Osteoblast (primary cell): ENCODE measurements at places on chromosomes 2 and 18.

- no peak overlapping the region for H3K27ac ChIP-seq
- no peaks in the 10 kb centered on the region for H3K36me3 ChIP-seq
- no peak for DNase-seq
- peaks cover 10% of the 10 kb centered on the region for H3K27me3 ChIP-seq
These were observed 19.0 kb downstream of the TBC1D8 start for GRCh38 chr2:101132202-101132601.

DNA sequence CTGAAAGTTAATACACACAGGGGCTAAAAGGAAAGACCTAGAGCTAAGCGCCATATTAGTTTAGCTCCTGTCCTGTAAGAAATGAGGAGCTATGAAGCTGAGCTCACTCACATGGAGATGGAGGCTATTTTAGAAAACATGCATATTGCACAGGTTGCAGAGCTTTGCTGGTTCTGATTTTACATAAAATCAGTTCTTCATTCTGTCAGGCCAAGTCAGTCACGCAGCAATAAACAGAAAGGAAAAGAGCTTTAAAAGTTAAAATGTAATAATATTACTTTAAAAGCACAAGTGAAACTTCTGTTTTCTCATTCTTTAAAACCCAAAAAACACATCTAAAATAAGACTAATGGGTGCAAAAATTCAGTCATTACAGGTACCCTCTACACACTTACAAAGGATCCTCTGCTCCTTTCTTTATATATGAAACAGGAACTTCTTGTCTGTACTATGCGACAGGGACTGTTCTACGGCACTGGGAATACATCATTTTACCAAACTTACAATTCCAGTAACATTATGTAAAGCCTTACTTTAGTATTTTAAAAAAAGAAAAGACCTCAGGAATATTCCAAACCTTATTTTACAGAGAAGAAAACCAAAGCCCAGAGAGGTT lies 113.8 kb downstream of the THADA start:
- peaks cover 14% of the 10 kb centered on the region for H3K4me1 ChIP-seq
- no peak overlapping the region for H3K4me3 ChIP-seq
- peaks cover 5% of the 10 kb centered on the region for H3K36me3 ChIP-seq
- no peaks in the 10 kb centered on the region for H3K27me3 ChIP-seq

DNA sequence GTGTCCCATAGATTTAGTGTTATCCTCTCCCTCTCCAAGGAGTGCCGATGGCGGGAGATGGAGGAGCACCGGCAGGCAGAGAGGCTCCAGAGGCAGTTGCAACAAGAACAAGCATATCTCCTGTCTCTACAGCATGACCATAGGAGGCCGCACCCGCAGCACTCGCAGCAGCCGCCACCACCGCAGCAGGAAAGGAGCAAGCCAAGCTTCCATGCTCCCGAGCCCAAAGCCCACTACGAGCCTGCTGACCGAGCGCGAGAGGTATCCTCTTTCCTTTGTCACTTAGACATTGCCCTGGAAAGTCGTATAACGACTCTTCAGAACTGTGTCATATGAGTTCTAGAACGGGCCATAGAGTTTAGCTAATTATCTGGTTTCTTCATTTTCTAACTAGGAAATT lies 132.2 kb upstream of the IL1R2 start:
- peaks cover 89% of the 10 kb centered on the region for H3K36me3 ChIP-seq
- no peak overlapping the region for H3K4me3 ChIP-seq
- H3K4me1 ChIP-seq, result no peaks in the 10 kb centered on the region
- H3K27ac ChIP-seq, result no peak overlapping the region
- no peaks in the 10 kb centered on the region for H3K27me3 ChIP-seq

DNA sequence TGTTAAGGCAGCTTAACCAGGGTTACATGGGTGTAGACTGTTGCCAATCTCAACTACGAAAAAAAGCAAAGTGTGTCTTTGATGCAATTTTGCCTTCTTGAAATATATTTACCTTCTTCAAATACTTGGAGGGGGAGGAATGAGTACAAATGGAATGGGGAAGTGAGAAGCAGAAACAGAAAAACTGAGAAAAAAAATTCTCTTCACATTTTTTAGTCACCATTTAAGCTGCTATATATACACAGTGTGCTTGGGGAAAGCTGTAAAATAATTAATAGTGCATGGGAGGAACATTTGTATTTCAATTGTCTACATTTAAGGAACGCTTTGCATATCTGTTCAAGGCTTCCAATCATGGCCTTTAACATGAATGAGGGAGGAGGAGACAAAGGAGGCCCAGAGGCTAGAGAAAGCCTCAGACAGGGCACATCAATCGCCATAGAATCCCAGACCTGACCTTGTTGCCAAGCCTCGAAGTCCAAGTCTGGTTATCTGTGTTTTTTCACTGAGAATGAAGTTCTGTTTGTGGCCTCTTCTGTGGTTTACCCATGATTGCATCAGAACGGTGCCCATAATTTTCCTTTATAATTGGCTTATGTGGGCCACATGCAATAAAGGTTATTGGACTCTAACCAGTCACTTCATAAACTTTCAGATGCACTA lies 158.6 kb downstream of the PIK3C3 start:
- no peaks in the 10 kb centered on the region for H3K36me3 ChIP-seq
- peaks cover 13% of the 10 kb centered on the region for H3K4me1 ChIP-seq
- no peak overlapping the region for H3K4me3 ChIP-seq
- no peaks in the 10 kb centered on the region for H3K27me3 ChIP-seq

- no peak overlapping the region for H3K4me3 ChIP-seq
- H3K27ac ChIP-seq, result no peak overlapping the region
- no peak for DNase-seq
- H3K36me3 ChIP-seq, result no peaks in the 10 kb centered on the region
These were observed 205.4 kb downstream of the PTPRM start for GRCh38 chr18:7772510-7772888.
